ENCODE measurements at places on chromosomes 4 and X. TPM values are rescaled to one million over a fixed set of nuclear protein-coding genes. Genes with fewer than 3 reads are reported as not detected.

The FAM47A gene
- total RNA-seq, result not detected

The GAGE13 gene
- total RNA-seq, result not detected

The DIPK2B gene
- total RNA-seq, result 5.4 TPM

The ABCD1 gene
- 13.0 TPM for total RNA-seq

The PPARGC1A gene
- total RNA-seq, result 139 TPM

The TMEM150C gene
- total RNA-seq, result 3.4 TPM

The ABCG2 gene
- 59.4 TPM for total RNA-seq

The BEX3 gene
- 35.6 TPM for total RNA-seq

The SAGE1 gene
- not detected for total RNA-seq

The L1CAM gene
- 66.9 TPM for total RNA-seq

The PPP4R3C gene
- not detected for total RNA-seq

The PNMA5 gene
- not detected for total RNA-seq

The EFHC2 gene
- total RNA-seq, result 0.78 TPM

The TMPRSS11A gene
- total RNA-seq, result not detected

The AVPR2 gene
- 0.54 TPM for total RNA-seq

The GPR143 gene
- total RNA-seq, result 0.39 TPM

The KIT gene
- 3.0 TPM for total RNA-seq

The TRIM2 gene
- total RNA-seq, result 96.4 TPM

The CCKAR gene
- 0.44 TPM for total RNA-seq

The PNMA6A gene
- total RNA-seq, result 0.27 TPM

The SMARCA1 gene
- total RNA-seq, result 31.6 TPM

The COL4A6 gene
- total RNA-seq, result 0.81 TPM

The SYAP1 gene
- 35.0 TPM for total RNA-seq

The ENAM gene
- not detected for total RNA-seq

The OPN1MW3 gene
- not detected for total RNA-seq

The KIF4A gene
- 3.1 TPM for total RNA-seq

The HTN1 gene
- total RNA-seq, result not detected

The EVC2 gene
- 0.64 TPM for total RNA-seq

The CENPVL2 gene
- not detected for total RNA-seq

The GYG2 gene
- 15.6 TPM for total RNA-seq

The CRLF2 gene
- 0.31 TPM for total RNA-seq

The MAGEA9B gene
- not detected for total RNA-seq

The MAGEA1 gene
- total RNA-seq, result not detected

The TMEM271 gene
- not detected for total RNA-seq

The BBS12 gene
- 3.3 TPM for total RNA-seq

All from mucosa of descending colon (tissue), 3 donors.